Neural progenitor cell (in vitro differentiated cells): ENCODE measurements at places on chromosomes 3 and 15.

- DNase-seq, result no peak
Observed at GRCh38 chr3:98930413-98930812, 28.9 kb upstream of the DCBLD2 start.

GRCh38 chr3:155316426-155316825 is 22.9 kb upstream of the STRIT1 start:
- DNase-seq, result no peak

GRCh38 chr15:40003116-40003916 is 35.7 kb downstream of the SRP14 start:
- DNase-seq, result no peak

GRCh38 chr15:62799037-62799436 is 243.5 kb upstream of the TPM1 start:
- DNase-seq, result no peak

GRCh38 chr15:76195506-76196268 is 115.6 kb downstream of the ETFA start:
- DNase-seq, result no peak

- no peak for DNase-seq
Observed at GRCh38 chr15:55829826-55830225, 86.9 kb upstream of the PRTG start.

DNA sequence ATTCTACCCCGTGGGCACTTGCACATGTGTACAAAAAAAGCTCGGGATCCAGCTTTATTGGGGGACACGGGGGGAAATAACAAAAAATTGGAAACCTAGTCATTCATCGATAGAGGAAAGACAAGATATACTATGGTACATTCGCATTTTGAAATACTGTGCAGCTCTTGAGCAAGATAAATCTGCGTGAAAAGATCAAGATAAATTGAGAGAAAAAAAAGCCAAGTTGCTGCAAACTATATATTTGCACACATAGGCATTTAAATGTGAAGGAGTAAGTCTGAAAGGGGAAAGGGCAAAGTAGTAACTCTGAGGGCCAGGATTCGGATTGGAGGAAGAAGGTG is 620 bp upstream of the UBR1 start:
- no peak for DNase-seq

DNA sequence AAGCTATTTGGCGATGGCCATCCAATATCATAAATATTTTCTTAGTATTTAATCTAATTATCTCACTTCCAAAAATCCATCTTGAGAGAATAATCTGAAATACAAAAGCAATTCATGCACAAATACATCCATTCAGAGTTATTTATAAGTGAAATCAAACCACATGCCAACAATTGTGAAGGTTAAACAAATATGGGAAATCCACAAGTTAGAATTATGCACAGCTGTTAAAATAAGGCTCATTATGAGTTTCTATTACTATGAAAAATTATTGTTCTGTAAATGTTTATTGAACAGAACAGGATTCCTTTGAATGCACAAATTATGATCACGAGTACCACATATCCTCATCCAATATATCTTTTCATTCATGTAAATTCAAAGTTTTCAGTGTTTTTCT is 267.7 kb downstream of the PLOD2 start:
- DNase-seq, result no peak

DNA sequence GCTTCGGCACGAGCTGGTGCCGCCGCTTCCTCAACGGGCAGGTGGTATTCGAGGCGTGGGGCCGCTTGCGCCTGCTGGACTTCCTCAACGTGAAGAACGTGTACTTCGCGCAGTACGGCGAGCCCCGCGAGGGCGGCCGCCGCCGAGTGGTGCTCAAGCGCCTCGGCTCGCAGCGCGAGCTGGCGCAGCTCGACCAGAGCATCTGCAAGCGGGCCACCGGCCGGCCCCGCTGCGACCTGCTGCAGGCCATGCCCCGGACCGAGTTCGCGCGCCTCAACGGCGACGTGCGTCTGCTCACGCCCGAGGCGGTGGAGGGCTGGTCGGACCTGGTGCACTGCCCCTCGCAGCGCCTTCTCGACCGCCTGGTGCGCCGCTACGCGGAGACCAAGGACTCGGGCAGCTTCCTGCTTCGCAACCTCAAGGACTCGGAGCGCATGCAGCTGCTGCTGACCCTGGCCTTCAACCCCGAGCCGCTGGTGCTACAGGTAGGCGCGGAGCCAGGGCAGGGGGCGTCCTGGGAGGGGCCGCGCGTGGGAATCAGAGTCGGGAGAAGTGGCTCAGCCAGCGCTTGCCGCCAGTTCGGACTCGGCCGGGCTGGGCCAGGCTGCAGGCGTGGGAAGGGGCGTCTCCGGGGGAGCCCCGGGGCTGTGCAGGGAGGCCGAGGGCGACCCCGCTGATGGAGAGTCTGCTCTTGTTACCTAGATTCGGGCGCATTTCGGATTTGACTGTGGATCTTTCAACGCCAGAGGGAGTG is 1.1 kb downstream of the DIPK2A start:
- peak; percentile 85 for DNase-seq

DNA sequence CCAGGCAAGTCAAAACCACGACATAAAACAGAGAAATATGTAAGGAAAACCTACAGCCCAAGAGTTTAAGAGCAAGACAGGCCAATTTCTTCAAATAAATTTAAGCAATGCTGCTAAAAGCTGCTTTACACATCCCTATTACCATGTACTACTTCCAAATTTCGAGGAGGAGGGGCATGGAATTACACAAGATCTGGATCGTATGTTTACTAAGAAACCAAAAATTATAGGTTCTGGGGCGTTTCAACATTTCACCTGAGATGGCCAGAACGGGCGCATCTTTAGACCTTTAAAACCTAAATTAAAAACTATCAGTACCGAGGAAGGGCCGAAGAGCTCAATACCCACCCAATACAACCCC is 664 bp upstream of the NR2C2 start:
- no peak for DNase-seq

- no peak for DNase-seq
Observed at GRCh38 chr3:185649414-185649813, 63.3 kb downstream of the SENP2 start.

DNA sequence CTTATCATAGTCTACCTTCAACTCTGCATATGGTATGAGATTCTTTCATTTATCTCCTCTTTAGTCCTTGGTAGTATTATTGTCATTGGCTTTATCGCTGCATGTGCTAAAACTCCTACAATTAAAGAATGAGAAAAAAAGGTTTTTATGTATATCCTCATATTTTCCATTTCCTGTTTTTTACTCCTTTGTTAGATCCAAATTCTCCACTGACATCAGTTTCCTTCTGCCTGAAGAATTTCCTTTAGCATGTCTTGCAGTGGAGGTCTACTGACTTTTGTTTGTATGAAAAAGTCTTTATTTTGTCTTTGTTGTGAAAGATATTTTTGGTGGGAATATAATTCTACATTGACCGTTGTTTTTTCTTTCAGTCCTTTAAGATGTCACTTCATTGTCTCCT is 81.0 kb upstream of the TNIK start:
- no peak for DNase-seq

DNA sequence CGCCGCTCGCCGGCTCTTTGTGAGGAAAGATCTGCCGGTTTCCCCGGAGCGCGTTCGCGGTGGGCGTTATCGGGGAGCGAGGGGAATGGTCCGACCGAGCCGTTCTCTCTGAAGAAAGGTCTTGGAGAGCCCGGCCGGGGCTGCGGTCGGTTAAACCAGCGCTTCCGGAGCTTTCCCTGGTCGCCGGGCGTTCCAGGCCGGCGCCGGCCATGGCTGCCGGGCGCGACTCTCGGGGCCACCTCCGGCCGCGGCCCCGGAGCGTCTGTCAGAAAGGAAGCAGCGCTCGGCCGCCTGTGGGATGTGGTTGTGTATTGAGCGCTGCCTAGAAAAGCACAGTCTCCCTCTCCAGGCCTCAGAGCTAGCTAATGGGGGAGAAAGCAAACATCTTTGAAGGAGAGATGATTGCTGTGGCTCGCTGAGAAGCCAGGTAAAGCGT is 731 bp downstream of the FYTTD1 start:
- DNase-seq, result peak; percentile 83

- no peak for DNase-seq
Observed at GRCh38 chr3:18717598-18717997, 292.5 kb upstream of the SATB1 start.
